ENCODE measurements at places on chromosomes 13 and 19.

DNA sequence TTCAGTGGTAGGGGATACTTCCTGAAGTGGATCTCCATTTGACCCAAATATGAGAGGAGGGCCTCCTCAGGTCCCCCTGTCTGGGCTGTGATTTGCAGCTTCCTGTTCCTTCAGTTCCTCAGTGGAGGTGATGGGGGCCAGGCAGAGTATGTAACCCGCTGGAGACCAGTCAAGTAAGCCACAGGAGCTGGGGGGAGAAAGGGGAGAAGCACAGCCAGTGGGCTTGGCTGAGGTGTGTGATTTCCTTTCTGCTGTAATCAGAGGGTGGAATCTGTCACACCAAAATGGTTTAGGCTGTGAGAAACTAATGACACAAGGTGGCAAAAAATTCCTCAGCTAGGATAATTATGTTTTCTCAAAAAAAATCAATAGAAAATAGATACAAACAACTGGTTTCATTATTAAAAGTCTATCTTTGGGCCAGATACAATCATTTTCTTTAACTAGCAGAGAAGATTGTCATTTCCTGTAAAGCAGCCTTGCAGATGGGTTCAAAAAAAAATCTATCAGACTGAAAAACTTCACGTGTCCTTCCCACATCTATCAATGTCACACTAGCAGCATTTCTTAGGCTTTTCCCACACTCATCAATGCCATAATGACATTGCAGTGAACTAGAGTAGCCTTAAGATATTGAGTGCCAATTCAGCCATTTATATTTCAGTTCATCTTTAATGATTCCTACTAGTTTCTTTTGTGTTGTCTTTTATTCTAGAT, 1660.3 kb downstream of the EFNB2 start:
- DNase-seq = no peak

GRCh38 chr13:44591316-44591715, 15.2 kb upstream of the TSC22D1 start:
- no peak for DNase-seq

DNA sequence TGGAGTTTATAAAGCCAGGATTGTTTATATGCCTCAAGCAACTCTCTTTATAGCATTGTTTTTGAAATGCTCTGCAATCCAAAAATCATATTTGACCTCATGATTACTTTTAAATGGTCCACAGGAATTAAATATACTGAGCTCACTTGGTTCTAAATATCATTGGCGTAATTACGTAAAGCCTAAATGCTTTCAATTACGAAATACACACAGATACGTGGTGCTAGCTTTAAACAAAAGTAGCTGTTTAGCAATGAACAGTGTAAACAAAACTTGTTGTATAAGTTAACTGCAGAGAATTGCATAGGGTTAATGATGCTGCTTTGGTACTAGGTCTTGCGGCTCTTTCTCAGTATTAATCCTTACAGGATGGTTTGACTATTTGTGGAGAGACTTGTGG, 346.6 kb downstream of the COG6 start:
- DNase-seq = no peak

- DNase-seq = no peak
Measured at GRCh38 chr13:33692531-33692930, 125.4 kb upstream of the RFC3 start.

All from activated CD4-positive, alpha-beta T cell treated with anti-CD3 and anti-CD28 coated beads for 24 hours (primary cell).